ENCODE measurements at places on chromosomes 3 and 15.

DNA sequence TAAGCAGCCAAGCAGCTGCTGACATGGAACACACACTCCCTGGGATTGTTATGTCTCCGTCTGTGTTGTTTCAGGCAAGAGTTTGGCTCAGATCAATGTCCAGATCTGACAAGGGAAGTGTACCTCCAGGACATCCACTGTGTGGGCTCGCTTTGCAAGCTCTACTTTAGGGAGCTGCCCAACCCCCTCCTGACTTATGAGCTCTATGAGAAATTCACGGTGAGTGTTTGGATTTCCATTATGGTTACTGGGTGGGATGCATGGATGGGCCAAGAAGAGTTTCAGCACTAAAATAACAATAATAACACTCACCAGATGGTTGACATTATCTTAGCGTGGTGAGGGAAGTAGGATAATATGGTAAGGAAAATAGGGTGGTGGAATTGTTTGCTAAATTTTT lies 74.1 kb downstream of the ARHGAP31 start:
- DNase-seq = no peak

- no peak for DNase-seq
Observed at GRCh38 chr15:87816811-87817210, 439.7 kb downstream of the NTRK3 start.

DNA sequence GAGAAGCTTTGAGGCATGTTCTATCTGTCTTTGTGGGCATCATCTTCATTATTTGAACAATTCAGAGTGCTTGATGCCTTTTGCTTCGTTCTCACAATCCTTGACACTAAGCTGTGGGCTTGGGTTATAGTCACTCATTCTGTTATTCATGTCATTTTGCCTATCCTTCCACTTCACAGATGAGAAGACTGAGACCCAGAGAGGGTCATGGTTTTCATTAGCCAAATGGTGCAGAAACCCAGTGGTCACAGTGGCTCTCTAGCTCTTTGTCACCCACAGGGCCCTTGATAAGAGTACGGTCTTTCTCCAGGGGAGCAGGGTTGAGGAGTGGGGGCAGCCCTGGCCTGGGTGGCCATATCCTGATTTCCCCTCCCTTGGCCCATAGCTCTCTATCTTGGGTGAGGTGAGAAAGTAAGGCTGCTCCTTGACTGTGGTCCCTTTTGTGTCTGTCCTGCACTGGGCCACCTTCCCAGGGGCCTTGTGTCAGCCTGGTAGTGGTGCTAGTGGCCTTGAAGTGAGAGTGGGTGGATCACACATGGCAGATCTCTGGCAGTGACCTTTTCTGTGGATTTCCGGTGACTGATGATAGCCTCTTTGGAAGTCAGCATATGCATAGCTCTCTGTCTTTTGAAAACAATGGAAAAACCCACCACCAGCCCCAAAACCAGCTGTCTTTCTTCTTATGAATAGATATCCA lies 130.1 kb downstream of the IGF1R start:
- DNase-seq = no peak

GRCh38 chr3:146138902-146139301 lies 22.1 kb downstream of the PLOD2 start:
- no peak for DNase-seq

DNA sequence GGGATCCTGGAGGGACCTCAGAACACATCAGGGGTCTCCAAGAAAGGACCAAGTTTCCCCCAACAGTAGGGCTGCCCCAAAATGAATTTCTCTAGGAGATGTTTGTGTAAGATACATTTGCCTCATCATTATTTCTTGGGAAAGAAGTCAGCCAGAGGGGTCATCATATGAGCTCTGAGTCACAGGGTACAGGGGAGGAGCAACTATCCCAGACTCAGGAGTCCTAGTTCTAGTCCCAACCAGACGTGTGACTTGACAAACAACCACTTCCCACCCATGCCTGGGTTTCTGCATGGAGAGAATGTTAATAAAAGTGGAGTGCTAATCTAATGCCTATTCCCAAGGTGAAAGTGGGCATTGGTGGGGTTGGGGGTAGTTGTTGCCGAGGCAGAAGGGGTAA lies 144.1 kb downstream of the ALDH1A2 start:
- DNase-seq = no peak

GRCh38 chr15:57662802-57663201 lies 43.7 kb upstream of the POLR2M start:
- DNase-seq = no peak

DNA sequence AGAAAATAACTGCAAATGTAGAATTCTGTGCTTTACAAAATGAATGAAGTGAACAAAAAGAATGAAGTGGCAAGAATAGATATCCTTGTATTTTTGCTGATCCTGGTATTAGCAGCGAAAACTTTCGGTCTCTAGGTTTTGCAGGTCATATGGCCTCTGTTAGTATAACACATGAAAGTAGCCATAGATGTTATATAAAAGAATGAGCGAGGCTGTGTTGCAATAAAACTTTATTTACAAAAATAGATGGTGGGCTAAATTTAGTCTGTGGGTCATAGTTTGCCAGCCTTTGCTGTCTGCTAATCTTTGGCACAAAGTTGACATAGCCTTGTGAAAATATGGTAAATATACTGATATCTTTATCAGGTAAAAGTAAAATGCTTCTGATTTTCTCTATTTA lies 35.2 kb downstream of the SEC22A start:
- DNase-seq = no peak

DNA sequence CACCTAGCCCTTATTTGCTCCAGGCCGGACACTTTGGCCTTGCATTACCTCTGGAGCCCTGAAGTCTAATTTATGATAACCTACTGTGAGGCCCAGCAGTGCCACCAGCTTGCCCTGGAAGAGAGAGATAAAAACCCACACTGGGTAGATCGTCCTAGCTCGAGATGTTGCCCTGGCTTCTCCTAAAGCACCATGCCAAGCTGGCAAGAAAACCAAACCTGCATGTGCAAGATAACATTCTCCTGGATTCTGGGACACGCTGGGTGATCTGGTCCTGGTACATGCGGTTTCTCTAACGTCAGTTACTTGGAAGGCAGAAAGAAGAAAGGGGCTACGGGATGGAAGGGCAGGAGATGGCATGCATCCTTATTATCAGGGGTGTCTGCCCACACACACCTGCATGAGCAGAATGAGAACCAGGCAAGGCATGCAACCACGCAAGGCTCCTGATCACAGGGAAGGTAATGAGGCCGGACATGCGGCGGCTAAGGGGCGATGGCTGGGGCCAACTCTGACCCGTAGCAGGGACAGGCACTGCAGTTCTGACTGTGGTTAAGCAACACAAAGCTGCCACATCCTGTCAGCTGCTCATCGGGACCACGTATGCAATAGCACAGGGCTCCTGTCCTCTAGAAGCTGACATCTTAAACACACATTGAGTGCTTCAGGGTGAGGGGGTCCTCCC lies 73.0 kb downstream of the OXNAD1 start:
- DNase-seq = no peak

DNA sequence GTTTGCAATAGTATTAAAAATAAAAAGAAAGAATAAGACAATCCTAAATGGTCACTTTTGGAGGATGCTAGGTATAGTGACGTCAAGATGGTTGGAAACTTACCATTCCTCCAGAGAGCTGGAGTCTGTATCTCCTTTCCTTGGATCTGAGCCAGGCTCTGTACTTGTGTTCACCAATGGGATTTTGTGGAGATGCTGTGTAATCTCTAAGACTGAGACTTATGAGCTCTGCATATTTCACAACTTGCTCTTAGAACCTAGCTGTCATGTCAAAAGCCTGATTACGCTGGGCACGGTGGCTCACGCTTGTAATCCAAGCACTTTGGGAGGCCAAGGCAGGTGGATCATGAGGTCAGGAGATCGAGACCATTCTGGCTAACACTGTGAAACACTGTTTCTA lies 126.8 kb upstream of the CLSTN2 start:
- DNase-seq = no peak

DNA sequence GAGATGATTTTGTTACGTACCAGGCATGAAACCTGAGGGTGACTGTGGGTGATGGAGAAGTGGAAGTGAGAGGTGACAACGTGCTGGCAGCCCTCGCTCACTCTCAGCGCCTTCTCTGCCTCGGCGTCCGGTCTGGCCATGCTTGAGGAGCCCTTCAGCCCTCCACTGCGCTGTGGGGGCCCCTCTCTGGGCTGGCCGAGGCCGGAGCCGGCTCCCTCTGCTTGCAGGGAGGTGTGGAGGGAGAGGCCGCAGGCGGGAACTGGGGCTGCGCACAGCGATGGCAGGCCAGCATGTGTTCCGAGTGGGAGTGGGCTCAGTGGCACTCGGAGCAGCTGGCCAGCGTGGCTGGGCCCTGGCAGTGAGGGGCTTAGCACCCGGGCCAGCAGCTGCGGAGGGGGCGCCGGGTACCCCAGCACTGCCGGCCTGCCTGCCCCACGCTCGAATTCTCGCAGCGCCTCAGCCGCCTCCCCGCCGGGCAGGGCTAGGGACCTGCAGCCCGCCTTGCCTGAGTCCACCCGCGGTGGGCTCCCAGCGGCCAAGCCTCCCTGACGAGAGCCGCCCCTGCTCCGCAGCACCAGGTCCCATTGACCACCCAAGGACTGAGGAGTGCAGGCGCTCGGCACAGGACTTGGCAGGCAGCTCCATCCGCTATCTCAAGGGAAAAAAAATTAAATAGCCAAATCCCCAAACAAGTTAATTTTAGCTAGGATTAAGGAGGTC lies 29.7 kb upstream of the MYRIP start:
- no peak for DNase-seq

DNA sequence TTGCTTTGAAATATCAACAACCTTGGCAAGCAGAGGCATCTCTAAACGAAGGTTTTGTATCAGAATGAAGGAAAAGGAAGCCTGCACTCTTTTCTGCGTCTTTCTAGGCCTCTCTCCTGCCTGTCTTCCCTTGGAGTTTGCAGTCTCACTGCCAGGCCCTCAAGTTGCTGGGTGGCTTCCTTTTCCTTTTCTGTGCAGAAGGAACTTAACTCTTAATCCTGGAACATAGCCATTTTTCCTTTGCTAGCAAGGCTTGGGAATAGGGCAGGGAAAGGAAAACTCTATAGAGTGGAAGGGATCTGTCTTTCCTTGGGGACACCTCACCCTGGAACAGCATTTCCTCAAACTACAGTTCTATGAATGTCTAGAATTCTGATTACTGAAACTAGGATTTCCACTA lies 32.8 kb downstream of the TLNRD1 start:
- DNase-seq = no peak

GRCh38 chr15:47908950-47909670 lies 191.8 kb downstream of the SEMA6D start:
- DNase-seq = no peak

- peak; percentile 41 for DNase-seq
Observed at GRCh38 chr15:25437777-25438600, 835 bp downstream of the UBE3A start.

GRCh38 chr3:100081986-100082692 lies 32.2 kb downstream of the FILIP1L start:
- no peak for DNase-seq

DNA sequence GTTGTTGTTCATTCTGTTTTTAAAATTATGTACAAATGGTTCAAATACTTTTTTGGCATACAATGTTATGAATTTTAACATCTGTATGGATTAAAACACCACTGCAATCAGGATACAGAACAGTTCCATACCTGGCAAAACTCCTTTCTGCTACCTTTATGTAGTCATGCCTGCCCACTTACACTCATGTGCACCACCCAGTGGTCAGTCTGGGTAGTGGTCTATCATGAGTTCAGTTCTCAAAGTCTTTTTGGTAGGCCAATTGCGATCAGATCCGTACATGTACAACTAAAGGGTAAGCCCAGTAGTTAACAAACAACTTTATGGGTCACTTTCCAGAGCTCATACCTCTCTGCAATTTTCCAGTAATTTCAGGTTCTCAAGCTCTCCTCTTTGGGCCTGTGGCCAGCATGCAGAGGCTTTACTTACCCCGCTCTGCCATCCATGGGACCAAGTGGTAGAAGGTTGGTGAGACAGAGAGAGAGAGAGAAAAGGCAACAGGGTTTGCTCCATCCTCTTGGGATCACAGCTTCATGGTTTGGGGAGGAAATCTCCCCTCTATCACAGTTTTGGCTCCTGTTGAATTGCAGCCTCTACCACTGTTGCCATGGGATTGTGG lies 63.9 kb upstream of the FAM98B start:
- peak; percentile 44 for DNase-seq

DNA sequence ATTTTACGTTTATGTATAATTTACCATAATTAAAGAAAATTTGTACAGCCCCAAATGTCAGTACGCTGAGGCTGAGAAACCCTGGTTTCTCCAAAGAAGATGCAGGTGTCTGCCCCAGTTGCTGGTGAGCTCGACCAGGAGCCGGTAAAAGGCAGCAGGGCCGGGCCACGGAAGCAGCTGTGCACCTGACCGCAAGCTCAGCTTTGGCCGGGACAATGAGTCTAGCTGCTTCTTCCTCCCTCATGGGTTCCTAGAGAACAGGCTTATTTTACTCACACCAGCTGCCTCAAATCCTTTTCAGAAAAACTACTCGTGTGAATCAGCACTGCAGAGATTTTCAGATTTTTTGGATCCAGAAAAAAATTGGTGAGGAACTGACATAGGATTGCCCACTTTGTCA lies 18.0 kb upstream of the ZXDC start:
- DNase-seq = no peak

- no peak for DNase-seq
Observed at GRCh38 chr15:75063338-75063737, 39.9 kb downstream of the PPCDC start.

GRCh38 chr3:133662278-133662651 lies 524 bp upstream of the TOPBP1 start:
- peak; percentile 73 for DNase-seq

- no peak for DNase-seq
Observed at GRCh38 chr3:46996689-46997452, 17.4 kb downstream of the NBEAL2 start.

- DNase-seq = no peak
Observed at GRCh38 chr3:157906627-157907026, 199.6 kb downstream of the SHOX2 start.

- no peak for DNase-seq
Observed at GRCh38 chr3:83224101-83224868, 1462.8 kb upstream of the GBE1 start.

DNA sequence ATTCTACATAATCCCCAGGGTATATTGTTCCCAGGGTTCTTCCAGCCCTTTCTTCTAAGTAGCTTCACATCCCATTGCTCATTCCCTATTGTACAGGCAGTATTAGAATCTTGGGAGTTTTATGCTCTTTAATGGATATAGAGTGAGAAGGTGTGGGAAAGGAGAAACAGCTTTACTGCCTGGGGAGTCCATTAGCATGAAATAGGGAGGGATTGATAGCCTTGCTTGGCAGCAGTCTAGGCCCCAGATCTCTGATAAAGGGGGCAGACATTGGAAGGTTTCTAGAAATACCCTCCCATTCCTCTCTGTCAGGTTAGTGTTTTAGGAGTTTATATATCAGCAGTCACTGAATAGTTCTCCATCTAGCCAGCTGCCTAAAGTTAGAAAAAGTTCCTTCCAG lies 334.3 kb downstream of the UNC13C start:
- DNase-seq = no peak

DNA sequence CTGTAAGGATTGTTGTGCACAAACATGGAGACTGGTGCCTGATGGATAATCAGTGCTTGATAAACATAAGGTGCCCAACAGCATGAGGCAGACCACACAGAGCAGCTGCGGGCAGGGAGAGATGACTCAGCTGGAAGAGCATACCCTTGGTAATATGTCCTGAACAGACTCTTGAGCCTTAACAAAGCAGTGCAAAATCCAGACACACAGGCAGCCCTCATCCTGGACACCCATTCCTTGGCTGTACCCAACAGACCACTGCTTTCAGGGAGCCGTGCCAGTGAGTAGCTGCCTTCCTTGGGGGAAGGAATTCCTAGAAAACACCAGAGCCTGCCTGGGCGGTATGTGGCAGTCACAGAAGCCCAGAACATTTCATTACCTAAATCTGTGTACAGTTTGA lies 156.2 kb downstream of the CLSTN2 start:
- DNase-seq = no peak
